ENCODE measurements at places on chromosomes 16 and 17. TPM values are rescaled to one million over a fixed set of nuclear protein-coding genes. Genes with fewer than 3 reads are reported as not detected.

DNA sequence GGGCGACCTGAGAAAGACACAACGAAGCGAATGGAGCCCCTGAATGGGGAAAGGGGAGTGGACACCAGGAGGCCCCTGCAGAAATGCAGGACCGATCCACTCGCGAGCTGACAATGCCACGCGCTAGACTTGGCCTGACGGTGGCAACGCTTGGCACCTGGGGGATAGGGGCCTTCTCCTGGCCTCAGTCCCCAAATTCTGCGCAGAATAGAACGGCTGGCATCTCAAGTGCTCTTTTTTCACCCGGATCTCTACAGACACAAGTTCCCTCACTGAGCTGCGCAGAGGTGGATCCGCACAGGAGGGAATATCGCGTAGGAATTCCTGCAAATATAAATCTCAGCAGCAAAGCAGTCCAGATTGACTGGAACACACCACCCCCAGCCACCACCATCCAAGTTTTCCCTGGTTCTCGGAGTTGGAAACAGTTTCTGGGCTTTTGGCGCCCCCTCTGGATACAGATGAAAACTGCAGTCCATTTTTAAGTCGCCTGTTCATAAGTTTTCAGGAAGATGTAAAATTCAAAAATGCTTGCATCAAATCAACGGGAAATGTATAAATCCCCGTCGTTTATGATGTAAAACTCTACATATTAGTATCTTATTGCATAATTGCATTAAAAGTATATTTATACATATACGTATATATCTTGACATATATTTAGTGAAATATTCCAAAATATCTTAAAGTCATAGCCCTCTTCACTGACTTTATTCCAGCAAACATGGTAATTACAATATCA lies 2.3 kb upstream of the SOX9 start:
- peak; percentile 88 for DNase-seq

TNP2 gene
- polyA plus RNA-seq: not detected

GRCh38 chr17:66107731-66108130 lies 84.2 kb downstream of the CEP112 start:
- no peak for DNase-seq

MYL11 gene
- polyA plus RNA-seq: 0.70 TPM

SLC25A39 gene
- polyA plus RNA-seq: 117 TPM

TP53TG3C gene
- not detected for polyA plus RNA-seq

KRTAP9-8 gene
- not detected for polyA plus RNA-seq

Data from renal pelvis (tissue), 12 donors.